Activated gamma-delta T cell treated with anti-CD3 and anti-CD28 coated beads, Interleukin-2, amount 50 U/mL, for 16 hours (primary cell): ENCODE measurements at places on chromosomes 2 and 18.

GRCh38 chr2:11433822-11434221, 32.1 kb downstream of the E2F6 start:
- no peak for DNase-seq

DNA sequence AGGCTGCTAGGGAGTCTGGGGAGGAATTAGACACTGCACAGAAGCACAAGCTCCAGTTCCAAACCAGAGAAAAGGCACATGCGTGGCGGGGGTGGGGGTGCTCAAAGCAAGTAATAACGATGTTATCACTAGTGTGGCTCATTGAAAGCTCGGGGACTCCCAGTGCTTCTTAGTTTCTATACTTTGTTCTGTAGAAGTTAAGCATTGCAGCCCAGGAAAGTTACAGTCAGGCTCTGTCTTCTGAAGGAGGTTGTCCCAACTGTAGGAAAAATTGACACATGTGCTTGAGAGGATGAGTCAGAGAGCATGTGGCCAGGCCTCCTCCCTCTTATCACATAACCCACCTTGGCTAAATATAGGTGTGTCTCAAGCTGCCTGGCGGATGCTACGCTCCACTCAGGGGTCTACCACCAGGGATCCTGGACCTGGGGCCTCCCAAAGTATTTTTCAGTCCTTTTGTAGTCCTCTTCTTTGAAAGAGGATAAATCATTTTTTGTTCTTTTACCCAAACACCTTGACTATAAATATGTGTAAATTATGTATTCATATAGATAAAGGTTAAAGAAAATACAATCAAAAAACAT, 3.8 kb downstream of the GALNT5 start:
- DNase-seq, result no peak

DNA sequence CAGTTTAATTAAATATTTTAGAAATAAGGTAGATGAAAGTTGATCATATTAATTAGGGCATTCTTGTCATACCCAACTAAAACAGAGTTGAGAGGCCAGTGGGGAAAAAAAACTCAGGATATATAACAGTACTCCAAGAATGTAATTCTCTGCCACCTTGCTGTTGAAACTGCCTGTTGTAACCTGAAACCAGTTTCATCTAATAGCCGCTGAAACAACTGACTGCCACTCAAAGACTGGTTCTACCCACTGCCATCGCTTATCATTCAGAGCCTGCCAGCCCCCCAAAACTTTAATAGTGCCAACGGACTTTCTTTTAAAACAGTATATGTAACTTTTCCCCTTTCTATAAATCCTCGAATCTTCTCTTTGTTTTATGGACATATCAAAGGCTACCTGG, 37.7 kb upstream of the FSIP2 start:
- no peak for DNase-seq

- DNase-seq, result no peak
Measured at GRCh38 chr2:195552581-195552980, 104.4 kb upstream of the SLC39A10 start.

DNA sequence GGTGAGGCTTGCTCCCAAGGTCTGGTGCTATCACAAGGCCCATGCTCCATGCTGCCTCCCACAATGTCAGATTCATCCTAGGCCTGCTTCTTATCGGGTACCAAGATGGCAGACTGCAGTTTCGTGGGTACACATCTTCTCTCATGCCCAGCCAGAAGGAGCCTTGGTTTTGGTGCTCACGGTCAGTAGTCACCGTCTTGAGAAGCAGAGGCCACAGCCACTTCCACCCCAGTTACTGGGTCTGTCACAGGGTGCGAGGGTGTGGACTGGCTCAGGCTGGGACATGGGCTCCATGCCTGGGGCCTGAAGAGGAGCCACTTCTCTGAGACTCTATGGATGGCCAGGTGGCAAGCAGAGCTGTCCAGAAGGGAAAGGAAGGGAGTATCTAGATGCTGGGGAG, 178.8 kb upstream of the HS6ST1 start:
- no peak for DNase-seq

- DNase-seq, result no peak
Measured at GRCh38 chr2:37630301-37630700, 41.1 kb downstream of the CDC42EP3 start.

DNA sequence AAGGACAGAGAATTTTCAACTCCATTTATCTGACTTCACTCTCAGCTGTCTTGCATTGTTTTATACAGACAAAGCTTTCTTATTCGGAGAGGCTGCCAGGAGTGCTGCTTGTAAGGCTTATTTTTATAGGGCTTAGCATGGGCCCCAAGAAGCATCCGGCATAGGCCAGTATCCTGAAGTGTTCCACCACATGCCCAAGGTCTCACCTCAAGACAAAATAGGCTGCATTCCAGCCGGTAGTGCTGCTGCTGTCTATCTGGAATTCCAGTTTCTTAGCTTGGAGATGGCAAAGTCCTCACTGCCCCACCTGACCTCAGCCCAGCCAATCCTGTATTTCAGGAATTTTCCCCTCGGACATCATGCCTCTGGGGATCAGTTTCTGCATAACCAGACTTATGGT, 47.6 kb upstream of the MCFD2 start:
- DNase-seq, result no peak

GRCh38 chr2:241811201-241811951, 2.4 kb downstream of the NEU4 start:
- no peak for DNase-seq

DNA sequence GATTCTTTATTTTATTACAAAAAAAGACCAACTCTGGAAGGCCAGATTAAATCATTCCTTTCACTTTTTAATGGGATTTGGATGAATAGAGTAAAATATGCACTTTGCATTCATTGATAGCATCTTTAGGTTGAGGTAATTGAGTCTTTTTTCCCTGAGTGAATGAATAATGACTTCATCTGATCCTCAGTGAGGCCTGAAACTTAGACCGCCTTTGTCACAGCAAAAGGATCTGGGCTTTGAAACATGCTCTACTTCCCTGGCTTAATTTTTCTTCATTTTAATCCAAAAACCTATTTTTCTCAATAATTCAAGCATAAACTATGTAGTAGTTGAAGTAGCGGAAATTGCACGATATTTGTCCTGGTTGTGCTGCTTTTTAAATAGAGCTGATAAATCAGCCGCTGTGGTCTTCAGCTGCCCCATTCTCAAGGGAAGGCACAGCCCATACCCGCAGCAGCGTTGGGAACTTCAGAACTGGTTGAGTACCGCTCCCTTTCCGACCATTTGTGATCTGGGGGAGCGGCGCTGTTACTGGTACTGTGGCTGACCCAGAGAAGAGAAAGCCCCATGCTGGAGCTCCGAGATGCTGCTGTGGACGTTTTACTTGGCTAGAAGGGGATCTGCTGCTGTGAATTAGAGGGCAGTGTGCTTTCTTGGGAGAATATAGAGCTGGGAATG, 145.3 kb upstream of the NFATC1 start:
- no peak for DNase-seq

DNA sequence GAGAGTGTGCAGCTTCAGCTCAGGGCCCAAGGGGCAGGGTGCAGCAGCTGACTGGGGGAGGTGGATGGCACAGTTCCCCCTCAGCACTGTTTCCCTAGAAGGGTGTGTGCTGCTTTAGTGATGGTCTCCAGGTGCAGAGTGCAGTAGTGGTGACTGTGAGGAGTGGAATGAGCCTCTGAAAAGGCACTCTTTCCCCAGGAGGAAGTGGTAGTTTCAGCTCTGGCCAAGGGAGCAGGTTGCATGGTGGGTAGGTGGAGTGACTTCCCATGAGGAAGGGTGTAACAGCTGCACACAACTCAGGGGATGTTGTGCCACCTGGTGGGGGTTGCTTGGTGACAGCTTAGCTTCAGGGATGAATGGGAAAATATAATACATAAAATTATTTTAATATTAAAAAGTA, 251.5 kb upstream of the NXPH2 start:
- no peak for DNase-seq

- no peak for DNase-seq
Measured at GRCh38 chr18:64718808-64719207, 569.9 kb upstream of the LINC00305 start.

GRCh38 chr2:185137700-185138099, 539.4 kb downstream of the ZNF804A start:
- DNase-seq, result no peak

DNA sequence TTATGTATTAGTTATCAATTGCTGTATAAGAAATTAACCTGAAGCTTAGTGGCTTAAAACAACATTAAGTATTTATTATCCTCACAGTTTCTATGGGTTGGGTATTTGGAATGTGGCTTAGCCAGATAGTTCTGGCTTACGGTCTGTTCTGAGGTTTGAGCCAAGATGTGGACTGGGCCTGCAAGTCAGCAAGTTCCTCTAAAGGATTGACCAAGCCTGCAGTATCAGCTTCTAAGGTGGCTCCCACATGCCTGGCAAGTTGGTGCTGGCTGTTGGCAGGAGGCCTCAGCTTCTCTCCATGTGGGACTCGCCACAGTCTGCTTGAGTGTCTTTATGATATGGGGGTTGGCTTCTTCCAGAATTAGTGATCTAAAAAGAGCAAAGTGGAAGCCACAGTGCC, 45.0 kb upstream of the TCF4 start:
- no peak for DNase-seq

GRCh38 chr2:80252294-80252986, 52.1 kb downstream of the LRRTM1 start:
- no peak for DNase-seq

GRCh38 chr2:236796236-236796635, 226.6 kb downstream of the ACKR3 start:
- DNase-seq, result no peak

GRCh38 chr2:163884416-163884815, 148.6 kb upstream of the FIGN start:
- DNase-seq, result no peak

GRCh38 chr18:58005885-58006523, 38.0 kb upstream of the NEDD4L start:
- DNase-seq, result no peak

DNA sequence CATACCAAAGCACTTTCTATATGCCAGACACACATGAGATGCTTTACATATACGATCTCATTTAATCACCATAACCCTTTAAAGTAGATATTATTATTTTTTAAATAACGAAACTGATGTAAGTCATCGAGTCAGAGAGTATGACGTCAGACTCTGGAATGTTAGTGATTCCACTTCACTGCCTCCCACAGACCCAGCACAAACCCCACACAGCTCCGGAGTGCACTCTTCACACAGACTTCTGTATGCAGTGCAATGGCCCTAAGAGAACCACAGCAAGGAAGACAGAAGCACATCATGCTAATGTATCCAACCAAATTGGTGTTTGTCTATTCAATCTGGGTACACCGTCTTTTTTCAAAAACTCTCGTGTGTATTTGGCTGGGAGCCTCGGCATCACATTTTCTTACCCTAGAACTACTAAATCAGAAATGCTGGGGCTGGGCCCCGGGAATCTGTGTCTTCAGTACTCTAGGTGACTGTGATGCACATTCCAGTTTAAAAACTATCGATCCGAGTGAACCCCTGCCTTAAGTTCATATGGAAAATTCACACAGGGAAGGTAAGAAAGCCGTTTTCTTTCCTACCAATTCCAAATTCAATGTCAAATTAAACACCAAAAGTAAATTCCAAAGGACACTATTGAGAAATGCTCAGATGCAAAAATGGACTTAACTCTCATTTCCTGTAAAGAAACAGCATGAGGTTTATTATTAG, 117.7 kb upstream of the ACVR1C start:
- DNase-seq, result no peak

- DNase-seq, result no peak
Measured at GRCh38 chr2:175004730-175004979, 526 bp downstream of the CHN1 start.

DNA sequence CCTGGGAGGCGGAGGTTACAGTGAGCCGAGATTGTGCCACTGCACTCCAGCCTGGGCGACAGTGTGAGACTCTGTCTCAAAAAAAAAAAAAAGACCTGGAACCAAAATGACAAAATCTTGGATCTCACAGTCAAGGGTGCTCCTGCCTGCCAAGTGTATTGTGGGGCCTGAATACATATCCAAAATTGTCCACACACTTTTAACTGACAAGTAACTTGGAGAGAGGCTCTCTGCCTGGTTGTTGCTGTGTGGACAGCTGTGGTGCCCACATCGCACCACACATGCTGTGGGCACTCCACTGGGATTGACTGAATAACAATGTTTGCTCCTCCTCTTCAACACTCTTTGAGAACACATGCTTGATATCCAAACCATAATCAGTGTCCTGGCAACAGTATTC, 117.6 kb upstream of the REV1 start:
- no peak for DNase-seq

GRCh38 chr18:63940008-63940407, 9.1 kb upstream of the HMSD start:
- DNase-seq, result no peak

DNA sequence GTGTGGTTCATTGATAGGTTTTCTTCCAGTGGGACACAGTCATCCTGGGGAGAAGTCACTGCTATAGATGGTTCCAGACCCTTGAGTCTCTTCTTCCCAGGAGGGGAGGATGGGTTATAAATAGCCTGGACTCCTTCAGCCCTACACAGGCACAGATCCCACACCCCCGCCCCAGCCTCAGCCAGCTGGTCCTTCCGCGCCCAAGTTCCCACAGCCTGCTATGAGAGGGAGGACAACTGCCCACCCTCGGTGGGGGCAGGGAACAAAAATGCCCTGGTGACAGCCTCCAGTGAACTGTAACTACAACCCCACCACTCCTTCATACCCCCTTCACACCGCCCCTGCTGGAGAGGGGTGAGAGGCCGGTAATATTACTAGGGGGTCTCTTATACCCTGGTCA, 3.2 kb downstream of the ZBTB7C start:
- no peak for DNase-seq

GRCh38 chr2:22003270-22003669, 879.5 kb downstream of the TDRD15 start:
- DNase-seq, result no peak

- DNase-seq, result no peak
Measured at GRCh38 chr2:47134386-47135090, 20.6 kb downstream of the STPG4 start.

- peak; percentile 4 for DNase-seq
Measured at GRCh38 chr2:127293386-127293747, 577 bp downstream of the ERCC3 start.

DNA sequence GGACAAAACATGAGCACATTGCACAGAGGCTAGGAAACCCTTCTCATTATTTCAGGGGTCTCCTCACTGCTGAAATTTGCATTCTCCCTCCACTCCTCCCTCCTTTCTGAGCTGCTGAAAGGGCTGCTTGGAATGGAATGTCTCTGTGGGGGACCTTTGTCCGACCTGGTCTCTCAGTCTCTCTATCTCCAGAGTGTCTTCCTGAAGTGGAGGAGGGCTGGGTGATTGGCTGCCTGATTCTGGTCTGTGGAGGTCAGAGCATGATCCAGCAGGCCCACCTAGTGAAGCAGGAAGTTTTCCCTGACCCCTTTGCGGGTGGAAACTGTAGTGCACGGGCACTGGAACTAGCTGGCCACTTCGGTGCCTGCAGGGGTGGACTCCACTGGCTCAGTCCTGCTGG, 560.5 kb upstream of the HS6ST1 start:
- DNase-seq, result no peak
